Gastrocnemius medialis (tissue), 4 donors: ENCODE measurements at places on chromosomes 1 and 21. TPM values are rescaled to one million over a fixed set of nuclear protein-coding genes. Genes with fewer than 3 reads are reported as not detected.
A peak's percentile ranks its signal among the peaks of the same experiment; 100 is the strongest.

The MYCL gene
- 0.35 TPM for total RNA-seq

DNA sequence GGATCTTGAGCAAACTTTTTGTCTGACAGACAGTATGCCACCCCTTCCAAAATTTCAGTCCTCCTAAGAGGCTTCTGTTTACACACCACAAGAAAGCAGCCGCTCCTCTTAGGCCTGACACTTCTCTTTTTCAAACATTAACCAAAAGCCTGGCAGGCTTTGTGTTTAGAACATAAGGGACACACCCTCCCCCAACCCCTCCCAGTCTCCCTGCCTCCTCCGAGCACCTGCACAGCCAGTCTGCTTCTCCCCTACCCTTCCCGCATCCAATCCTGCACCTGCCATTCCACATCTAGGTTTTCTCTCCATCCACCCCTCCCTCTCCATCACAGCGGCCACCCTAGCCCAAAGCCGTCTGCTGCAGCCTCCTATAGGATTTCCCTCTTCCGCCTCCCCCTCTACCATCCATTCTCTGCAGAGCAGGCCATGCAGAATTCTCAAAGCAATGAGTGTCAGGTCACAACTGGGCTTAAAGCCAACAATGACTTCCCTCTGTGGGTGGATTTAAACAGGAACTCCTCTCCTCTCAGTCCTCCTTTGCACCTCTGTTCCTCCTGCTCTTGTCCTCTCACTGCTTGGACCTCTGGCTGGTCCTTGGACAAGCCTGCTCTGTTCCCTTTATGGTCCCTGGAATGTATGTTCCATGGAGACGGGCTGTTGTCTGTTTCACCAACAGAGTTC, 478.2 kb downstream of the NPHP4 start:
- H3K36me3 ChIP-seq, result no peaks in the 10 kb centered on the region
- H3K4me1 ChIP-seq, result no peaks in the 10 kb centered on the region
- H3K4me3 ChIP-seq, result no peak overlapping the region

GRCh38 chr1:226371027-226371694, 36.7 kb downstream of the PARP1 start:
- H3K36me3 ChIP-seq, result peaks cover 72% of the 10 kb centered on the region
- peaks cover 16% of the 10 kb centered on the region for H3K4me1 ChIP-seq
- no peak overlapping the region for H3K27ac ChIP-seq
- H3K27me3 ChIP-seq, result no peaks in the 10 kb centered on the region

DNA sequence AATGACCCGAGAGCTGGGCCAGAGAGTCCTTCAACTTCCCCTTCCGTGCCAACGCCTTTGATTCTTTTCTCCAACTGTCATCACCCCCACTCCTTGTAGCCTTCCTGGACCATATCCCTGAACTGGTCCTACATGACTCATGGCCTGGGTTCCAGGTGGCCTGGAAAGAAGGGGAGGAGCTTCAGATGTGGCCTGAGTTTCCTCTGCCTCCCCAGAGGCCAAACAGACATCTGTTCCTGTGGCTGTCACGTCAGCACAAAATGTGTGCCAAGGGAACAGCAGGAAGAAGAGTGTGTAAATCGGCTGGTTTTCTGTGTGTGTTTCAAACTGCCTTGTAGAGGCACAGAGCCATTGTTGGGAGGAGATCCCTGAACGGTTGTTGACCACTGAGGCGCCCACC, 24.9 kb upstream of the KIRREL1 start:
- peak overlapping the region; percentile 12 for H3K27ac ChIP-seq
- H3K4me3 ChIP-seq, result no peak overlapping the region
- peak; percentile 16 for DNase-seq
- H3K27me3 ChIP-seq, result no peaks in the 10 kb centered on the region

- H3K27ac ChIP-seq, result no peak overlapping the region
- H3K4me3 ChIP-seq, result no peak overlapping the region
- DNase-seq, result no peak
- peaks cover 10% of the 10 kb centered on the region for H3K4me1 ChIP-seq
- H3K36me3 ChIP-seq, result no peaks in the 10 kb centered on the region
- H3K27me3 ChIP-seq, result no peaks in the 10 kb centered on the region
These were observed 2.8 kb upstream of the INPP5B start for GRCh38 chr1:37949524-37950152.

DNA sequence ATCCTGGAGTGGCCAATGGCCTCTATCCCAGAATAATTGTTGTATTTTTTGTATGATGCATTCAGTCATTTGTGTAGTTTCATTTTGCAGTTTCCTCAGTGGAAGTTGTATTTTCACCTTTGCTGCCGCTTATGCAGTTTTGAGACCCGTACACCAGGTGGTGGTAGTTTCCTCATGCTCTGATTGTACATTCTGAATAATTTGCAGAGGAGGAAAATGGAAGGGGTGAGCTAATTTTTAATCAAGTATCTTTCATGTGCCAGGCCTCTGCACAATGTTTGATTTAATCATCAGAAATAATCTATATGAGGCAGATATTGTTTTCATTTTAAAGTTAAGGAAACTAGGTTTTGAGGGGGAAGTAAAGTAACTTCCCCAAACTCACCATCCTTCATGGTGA, 29.5 kb downstream of the HLX start:
- no peak overlapping the region for H3K27ac ChIP-seq
- no peaks in the 10 kb centered on the region for H3K36me3 ChIP-seq
- DNase-seq, result no peak
- H3K4me3 ChIP-seq, result no peak overlapping the region
- H3K4me1 ChIP-seq, result no peaks in the 10 kb centered on the region

DNA sequence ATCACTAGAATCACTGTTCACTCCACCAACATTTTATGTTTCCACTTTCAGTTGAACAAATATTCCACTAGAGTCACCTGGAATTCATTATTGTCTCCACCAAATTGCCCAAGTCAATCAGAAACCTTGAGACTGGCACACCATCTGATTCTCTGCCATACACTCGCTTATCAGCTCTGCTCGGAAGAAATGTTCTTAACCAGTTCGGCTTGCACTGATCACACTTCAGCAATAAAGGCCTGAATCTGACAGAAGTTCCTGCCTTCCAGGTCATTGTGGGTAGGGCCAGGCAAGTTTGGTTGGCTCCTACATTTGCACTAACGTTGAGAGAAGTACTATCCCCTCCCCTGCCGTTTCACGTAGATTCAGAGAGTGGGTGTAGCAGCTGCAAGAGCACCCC, 10.0 kb downstream of the TPM3 start:
- H3K4me1 ChIP-seq, result peaks cover 73% of the 10 kb centered on the region
- H3K4me3 ChIP-seq, result peak overlapping the region; percentile 75
- no peaks in the 10 kb centered on the region for H3K27me3 ChIP-seq

GRCh38 chr1:32868806-32869455, 1.8 kb downstream of the FNDC5 start:
- no peaks in the 10 kb centered on the region for H3K36me3 ChIP-seq
- H3K27ac ChIP-seq, result peak overlapping the region; percentile 74
- H3K4me1 ChIP-seq, result peaks cover 52% of the 10 kb centered on the region
- no peak for DNase-seq
- H3K4me3 ChIP-seq, result no peak overlapping the region
- H3K27me3 ChIP-seq, result no peaks in the 10 kb centered on the region

GRCh38 chr1:58815069-58815685, 31.3 kb upstream of the JUN start:
- H3K36me3 ChIP-seq, result no peaks in the 10 kb centered on the region
- H3K4me1 ChIP-seq, result peaks cover 6% of the 10 kb centered on the region
- peak overlapping the region; percentile 71 for H3K4me3 ChIP-seq
- H3K27ac ChIP-seq, result peak overlapping the region; percentile 94
- H3K27me3 ChIP-seq, result no peaks in the 10 kb centered on the region

DNA sequence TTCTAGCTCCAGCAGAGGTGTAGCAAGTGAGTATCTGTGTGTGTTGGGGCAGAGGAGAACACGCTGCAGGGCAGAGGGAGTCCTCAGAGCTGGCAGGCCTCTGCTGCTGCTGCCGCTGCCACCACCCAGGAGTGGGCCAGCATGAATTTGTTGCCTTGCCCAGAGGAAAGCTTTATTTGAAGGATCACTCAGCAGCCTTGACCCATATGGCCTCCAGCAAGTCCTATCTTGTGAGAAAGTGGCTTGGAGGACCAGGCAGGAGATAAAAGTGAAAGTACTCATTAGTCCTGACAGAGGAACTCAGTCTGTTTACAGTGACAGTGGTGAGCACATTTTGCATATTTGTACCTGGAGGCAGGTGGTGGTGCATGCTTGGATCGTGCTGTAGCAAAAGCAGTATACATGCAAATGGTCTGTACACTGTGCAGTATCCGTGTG, 3.1 kb downstream of the TRAF5 start:
- no peak overlapping the region for H3K27ac ChIP-seq
- no peaks in the 10 kb centered on the region for H3K27me3 ChIP-seq
- H3K4me1 ChIP-seq, result no peaks in the 10 kb centered on the region

- H3K36me3 ChIP-seq, result no peaks in the 10 kb centered on the region
- no peak overlapping the region for H3K4me3 ChIP-seq
- DNase-seq, result no peak
These were observed 133.7 kb downstream of the PTPRU start for GRCh38 chr1:29370067-29370466.

- no peak for DNase-seq
- no peak overlapping the region for H3K4me3 ChIP-seq
- no peaks in the 10 kb centered on the region for H3K4me1 ChIP-seq
These were observed 96.4 kb downstream of the UBR4 start for GRCh38 chr1:19113697-19114092.

DNA sequence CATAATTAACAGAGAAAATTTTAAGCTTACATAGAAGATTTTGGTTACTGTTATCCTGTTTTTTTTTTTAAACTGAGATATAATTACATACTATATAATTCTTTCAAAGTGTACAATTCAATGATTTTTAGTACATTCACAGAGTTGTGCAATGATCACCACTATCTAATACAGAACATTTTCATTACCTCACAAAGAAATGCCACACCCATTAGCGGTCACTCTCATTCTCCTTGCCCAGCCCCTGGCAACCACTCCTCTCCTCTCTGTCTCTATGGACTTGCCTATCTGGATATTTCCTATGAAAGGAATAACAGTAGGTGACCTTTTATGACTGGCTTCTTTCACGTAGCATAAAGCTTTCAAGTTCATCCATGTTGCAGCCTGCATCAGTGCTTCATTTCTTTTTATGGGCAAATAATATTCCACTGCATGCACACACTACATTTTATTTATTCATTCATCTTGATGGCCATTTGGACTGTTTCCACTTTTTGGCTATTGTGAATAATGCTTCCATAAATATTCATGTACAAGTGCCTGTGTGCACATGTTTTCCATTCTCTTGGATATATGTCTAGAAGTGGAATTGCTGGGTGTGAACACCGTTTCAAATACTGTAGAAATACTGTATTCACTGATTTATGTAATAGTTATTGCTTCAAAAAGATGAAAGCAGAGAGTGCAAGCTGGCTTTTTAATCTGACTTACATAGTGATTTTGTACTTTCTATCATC, 26.5 kb downstream of the TAF5L start:
- no peak overlapping the region for H3K4me3 ChIP-seq
- H3K4me1 ChIP-seq, result peaks cover 34% of the 10 kb centered on the region
- DNase-seq, result no peak
- H3K27me3 ChIP-seq, result no peaks in the 10 kb centered on the region

The FBXO44 gene
- 2.9 TPM for total RNA-seq

The KCNK2 gene
- total RNA-seq, result 0.68 TPM

GRCh38 chr21:29289317-29289716, 9.4 kb upstream of the BACH1 start:
- no peaks in the 10 kb centered on the region for H3K27me3 ChIP-seq
- DNase-seq, result no peak
- H3K36me3 ChIP-seq, result no peaks in the 10 kb centered on the region
- no peak overlapping the region for H3K4me3 ChIP-seq

DNA sequence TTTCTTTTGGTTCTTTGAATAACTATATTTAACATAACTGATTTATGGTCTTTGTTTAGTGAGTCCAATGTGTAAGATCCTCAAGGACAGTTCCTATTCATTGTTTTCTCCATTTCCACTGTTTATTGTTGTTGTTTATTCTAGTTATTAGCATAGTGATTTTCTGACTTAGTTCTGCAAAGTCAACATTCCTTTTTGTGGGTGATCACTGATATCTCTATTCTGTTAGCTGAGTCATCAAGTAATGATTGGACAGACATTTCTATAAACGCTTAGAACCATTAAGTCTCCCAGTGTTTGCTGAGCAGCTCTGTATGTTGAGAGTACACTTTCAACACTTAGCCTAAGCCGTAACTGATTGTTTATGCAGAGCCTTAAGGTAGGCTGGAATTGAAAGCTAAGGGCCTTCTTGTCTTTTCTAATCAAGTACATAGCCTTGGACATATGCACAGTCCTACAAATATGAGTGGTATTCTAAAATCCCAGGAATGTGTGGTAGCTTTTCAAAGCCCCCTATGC, 87.1 kb downstream of the SLC5A9 start:
- H3K4me1 ChIP-seq, result no peaks in the 10 kb centered on the region
- no peaks in the 10 kb centered on the region for H3K36me3 ChIP-seq
- H3K27me3 ChIP-seq, result no peaks in the 10 kb centered on the region
- no peak overlapping the region for H3K4me3 ChIP-seq
- H3K27ac ChIP-seq, result no peak overlapping the region

- no peaks in the 10 kb centered on the region for H3K4me1 ChIP-seq
- H3K4me3 ChIP-seq, result no peak overlapping the region
- no peaks in the 10 kb centered on the region for H3K36me3 ChIP-seq
- no peak overlapping the region for H3K27ac ChIP-seq
- peaks cover 19% of the 10 kb centered on the region for H3K27me3 ChIP-seq
These were observed 52.1 kb upstream of the LAPTM5 start for GRCh38 chr1:30809514-30810263.

GRCh38 chr21:25461725-25462124, 145.6 kb downstream of the MRPL39 start:
- DNase-seq, result no peak
- H3K4me1 ChIP-seq, result no peaks in the 10 kb centered on the region
- no peak overlapping the region for H3K4me3 ChIP-seq
- no peaks in the 10 kb centered on the region for H3K36me3 ChIP-seq

DNA sequence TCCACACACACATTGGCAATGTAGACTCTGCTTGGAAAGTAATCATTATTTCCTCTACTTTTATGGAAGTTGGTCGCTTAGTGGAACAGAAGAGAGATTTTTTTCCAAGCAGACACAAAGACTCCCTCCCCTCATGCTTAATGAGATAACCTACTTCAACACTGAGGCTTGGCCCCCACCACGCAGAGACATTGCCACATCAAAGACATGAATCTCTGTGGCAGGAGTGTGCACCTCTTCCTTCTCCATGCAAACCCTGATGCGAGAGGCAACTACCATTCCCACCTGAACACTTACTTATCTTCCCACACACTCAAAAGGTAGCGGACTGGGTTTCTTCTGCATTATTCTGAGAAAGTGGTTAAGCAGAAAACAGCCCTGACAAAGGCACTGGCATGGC, 37.3 kb upstream of the LPAR3 start:
- no peak overlapping the region for H3K4me3 ChIP-seq
- no peaks in the 10 kb centered on the region for H3K27me3 ChIP-seq
- no peaks in the 10 kb centered on the region for H3K4me1 ChIP-seq
- no peak overlapping the region for H3K27ac ChIP-seq

The TSPAN2 gene
- 2.6 TPM for total RNA-seq

GRCh38 chr1:32291708-32292538, at the start of gene HDAC1:
TSS of gene HDAC1 (plus strand) at chr1:32292083. CDS start at chr1:32292170, 87 bp downstream.
- H3K4me1 ChIP-seq, result peaks cover 3% of the 10 kb centered on the region
- H3K27me3 ChIP-seq, result no peaks in the 10 kb centered on the region
- no peaks in the 10 kb centered on the region for H3K36me3 ChIP-seq
- peak within 1 kb of the TSS; percentile 84 for H3K27ac ChIP-seq
- peak; percentile 96 for DNase-seq

The FCGR1A gene
- not detected for total RNA-seq
